Activated CD4-positive, CD25-positive, alpha-beta regulatory T cell (primary cell): ENCODE measurements at places on chromosomes 2 and 18.

DNA sequence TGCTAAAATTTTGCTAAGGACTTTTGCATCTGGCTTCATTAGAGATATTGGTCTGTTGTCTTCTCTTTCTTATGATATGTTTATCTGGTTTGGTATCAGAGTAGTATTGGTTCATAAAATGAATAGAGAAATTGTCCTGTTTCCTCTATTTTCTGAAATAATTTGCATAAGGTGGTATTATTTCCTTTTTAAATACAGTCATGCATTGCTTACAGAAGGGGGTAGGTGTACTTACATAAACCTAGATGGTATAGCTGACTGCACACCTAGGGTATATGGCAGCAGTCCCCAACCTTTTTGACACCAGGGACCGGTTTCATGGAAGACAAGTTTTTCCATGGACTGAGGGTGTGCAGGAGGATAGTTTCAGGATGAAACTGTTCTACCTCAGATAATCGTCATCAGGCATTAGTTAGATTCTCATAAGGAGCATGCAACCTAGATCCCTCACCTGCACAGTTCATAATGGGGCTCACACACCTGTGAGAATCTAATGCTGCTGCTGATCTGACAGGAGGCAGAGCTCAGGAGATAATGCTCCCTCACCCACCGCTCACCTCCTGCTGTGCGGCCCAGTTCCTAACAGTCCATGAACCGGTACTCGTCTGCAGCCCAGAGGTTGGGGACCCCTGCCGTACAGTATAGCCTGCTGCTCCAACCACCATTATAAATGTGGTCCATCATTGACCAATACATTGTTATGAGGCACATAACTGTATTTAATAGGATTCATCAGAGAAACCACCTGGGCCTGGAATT is 189.2 kb downstream of the FAM210A start:
- DNase-seq = no peak

DNA sequence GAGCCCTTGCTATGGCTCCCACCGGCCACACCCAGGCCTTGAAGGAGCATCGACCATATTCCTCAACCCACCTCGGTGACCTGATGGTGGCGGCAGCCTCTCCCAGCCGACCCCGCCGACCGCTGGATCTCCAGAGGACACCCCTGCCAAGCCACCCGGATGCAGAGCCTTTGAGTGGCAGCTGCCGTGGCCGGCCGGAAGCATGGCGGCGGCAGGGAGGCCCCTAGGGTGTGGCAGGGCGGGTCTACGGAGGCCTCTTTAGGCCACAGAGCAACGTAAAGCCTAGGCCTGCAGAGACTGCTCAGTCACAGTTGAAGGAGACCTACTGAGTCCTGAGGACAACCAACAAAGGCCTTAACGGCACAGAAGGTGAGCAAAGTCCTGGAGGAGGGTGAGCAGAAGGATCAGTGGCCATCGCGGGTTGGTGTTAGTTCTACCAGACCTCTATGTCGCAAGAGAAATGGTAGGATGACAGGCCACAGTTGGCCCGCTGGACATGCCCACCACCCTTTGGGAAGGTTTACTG is 50.4 kb upstream of the TMEM247 start:
- DNase-seq = no peak

DNA sequence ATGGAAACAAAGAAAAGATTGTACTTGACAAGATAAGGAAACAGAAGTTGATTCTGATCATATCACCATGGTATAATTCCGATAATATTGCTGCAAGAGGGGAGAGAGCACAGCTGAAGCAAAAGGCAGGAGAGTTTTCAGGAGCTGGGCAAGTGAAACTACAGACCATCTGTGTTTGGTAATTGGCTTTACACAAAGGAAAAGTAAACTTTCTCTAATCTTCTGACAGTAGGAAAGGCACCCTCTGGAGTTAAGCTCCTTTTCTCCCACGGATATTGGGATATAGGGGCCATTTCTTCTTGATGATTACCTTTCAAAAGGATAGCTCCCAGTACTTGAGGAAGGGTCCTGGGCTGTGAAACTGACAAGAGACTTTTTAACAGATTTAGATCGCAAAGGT is 29.9 kb upstream of the REG3A start:
- DNase-seq = no peak

- DNase-seq = no peak
Measured at GRCh38 chr2:46654801-46655200, 175.4 kb downstream of the TMEM247 start.

DNA sequence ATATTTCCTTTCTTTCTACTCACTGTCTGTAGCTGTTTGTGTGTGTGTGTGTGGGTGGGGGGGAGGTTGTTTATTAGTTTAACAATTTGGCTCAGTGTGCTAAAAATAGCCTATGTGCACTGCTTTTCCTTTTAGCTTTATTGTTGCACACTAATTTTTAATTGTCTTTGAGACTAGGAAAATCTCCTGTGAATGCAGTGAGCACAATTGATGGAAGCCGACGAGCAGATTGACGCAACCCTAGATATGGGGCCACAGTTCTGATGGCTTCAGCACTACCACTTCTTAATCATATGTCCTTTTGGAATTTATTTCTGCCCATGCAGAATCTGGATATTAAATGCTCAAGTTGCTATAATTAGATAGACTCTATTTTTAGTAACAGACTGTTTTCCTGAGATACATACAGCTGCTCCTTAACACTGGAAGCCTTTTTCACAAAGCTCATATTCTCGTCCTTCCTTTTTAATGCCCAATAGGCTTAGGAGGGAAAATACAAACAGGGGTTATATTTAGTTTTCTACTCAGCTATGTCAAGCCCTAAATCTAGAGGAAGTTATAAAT is 109.1 kb downstream of the IRS1 start:
- no peak for DNase-seq

DNA sequence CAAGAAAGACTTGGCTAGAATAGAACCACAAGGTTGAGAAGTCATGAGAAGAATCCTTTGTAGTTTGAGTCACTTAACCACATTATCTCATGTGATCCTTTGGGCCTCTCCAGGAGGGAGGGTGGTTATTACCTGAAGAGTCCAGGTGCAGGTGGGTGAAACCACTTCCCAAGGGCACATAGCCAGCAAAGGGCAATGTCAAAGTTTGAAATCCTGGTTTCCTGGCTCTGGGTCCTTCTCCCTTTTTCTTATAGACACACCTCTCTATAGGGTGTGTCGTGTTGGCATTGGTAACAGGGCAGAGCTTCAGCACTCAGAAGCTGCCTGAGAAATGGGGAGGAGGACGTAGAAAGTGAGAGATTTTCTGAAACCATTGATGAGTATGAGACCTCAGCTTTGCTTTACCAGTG is 137.9 kb downstream of the MGAT5 start:
- no peak for DNase-seq

DNA sequence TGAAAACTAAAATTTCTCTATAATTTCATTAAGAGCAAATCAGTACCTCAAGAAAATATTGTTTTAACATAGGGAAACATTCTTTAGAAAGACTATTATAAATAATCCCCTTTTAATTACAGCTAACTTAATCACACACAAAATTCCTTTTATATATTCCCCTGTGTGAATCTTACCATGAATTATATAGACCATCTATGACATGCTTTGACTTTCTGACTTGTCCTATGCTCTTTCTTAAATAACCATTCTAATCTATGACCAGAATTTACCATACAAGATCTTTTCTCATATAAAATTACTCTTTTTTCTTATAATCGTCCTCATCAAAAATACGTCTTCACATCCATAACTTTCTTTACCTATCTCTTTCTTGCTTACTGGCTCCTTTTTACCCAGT is 824.2 kb upstream of the FAM98A start:
- DNase-seq = no peak

GRCh38 chr2:227029426-227030105 is 134.4 kb downstream of the COL4A4 start:
- no peak for DNase-seq

- no peak for DNase-seq
Measured at GRCh38 chr2:144730711-144731110, 210.8 kb upstream of the ZEB2 start.

- DNase-seq = no peak
Measured at GRCh38 chr2:48589170-48589767, 28.4 kb upstream of the GTF2A1L start.

DNA sequence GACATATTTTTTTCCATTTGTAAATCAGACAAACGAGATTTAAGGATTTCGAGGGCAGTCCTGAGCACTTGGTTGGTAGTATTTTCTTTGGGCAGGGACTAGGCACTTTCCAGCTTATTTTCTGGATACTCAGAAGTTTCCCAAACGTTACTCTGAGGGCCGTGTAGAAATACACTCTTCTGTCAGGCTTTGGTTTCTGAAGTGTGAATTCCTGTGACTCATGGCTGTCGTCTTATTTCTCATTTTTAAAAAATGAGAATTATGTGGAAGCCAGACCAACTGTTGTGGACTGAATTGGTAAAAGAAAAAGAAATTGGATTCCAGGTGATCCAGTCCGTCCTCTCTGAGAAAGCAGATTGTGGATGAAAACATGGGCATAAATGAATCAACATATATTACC is 658.6 kb upstream of the FANCL start:
- no peak for DNase-seq

DNA sequence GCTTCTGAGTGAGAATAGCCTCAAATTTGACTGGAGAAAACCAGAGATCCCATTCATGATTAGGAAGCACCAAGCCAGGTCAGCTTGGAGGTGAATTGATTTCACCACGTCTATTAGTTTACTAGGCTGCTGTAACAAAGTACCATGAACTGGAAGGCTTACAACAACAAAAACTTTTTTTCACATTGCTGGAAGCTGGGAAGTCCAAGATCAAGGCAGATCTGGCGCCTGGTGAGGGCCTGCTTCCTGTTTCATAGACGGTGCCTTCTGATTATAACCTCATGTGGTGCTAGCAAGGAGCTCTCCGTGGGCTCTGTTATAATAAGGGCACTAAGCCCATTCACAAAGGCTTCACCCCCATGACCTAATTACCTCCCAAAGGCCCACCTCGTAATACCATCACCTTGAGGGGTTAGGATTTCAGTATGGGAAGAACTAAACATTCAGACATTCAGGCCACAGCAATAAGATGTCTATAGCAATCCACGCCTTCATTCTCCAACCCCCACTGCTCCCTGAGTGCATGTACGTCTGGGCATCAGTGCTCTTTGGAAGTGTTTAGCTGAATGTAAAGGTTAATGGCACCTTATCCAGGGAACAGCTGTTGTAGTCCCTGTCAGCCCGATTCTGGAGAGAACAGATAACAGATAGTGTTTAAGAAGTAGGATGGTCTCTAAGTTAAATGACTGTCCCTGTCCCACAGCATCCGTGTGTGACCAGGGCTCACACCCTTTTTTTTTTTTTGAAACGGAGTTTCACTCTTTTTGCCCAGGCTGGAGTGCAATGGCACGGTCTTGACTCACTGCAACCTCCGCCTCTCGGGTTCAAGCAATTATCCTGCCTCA is 89.2 kb downstream of the SOCS6 start:
- no peak for DNase-seq

DNA sequence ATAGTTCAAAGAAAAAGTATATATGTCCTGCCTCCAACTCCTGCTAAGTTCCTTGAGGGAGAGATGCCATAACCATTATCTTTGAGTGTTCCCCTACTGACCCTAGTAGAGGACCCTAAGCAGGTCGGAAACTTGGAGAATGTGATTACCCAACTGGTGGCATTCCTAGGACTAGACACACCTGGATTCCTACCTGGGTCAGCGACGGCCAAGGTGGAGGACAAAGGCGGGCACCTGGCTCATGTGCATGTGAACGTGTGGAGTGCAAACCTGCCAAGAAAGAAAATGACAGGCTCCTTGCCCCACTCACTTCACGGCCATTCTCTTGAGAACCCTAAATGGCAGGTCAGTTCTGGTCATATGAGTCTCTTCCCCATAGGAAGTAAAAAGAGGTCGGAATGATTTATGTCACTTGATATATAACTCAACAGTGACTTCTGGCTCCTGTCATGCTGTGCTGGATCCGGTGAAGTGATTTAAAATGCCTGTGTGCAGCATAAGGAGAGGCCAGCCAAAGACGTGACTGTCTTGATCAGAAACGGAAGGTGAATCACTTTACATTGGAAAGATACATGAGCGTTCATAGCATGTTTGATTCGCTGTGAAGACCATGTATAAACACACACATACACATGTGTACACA is 371.6 kb downstream of the EIPR1 start:
- no peak for DNase-seq

GRCh38 chr2:42214669-42215068 is 45.5 kb downstream of the EML4 start:
- DNase-seq = no peak

- no peak for DNase-seq
Measured at GRCh38 chr2:223781560-223781959, 55.8 kb downstream of the AP1S3 start.

GRCh38 chr2:215403441-215404347 is 32.2 kb downstream of the FN1 start:
- DNase-seq = no peak

GRCh38 chr18:8771930-8772329 is 66.6 kb downstream of the MTCL1 start:
- no peak for DNase-seq

- no peak for DNase-seq
Measured at GRCh38 chr2:230124235-230124634, 55.5 kb upstream of the SLC16A14 start.

DNA sequence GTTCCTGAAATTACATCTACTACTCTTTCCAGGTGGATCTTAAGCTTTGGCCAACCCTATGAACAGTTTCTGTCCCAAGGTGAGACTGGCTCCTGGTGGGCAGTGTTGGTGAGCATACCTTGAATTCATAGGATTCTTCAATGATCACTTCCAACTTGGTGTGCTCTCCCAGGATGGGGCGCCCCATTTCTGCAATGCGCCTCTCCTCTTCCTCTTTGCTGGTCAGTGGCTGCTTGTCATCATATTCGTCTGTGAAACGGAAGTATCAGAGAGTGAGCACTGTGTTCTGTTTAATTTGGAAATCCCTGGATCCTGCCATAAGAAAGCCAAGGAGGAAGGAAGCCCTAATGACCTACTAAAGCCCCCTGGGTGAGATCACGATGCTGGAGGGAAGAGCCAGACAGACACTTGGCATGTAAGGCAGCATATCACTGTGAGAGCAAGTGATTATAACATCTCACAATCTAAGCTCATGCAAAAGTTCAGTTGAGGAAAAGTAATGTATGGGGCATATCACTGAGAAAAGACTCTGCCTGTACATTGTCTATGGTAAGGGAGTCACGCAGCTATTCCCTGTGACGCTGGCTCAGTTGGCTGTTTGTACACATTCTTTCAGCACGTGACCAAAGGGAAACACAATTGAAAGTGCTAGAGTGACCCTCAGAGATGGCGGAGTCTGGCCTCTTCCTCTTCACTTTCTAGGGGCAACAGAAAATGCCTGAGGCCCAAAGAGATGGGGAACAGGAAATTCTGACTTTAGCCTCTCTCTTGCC is 287.0 kb downstream of the SLC8A1 start:
- DNase-seq = no peak

GRCh38 chr2:36387258-36387916 is 31.8 kb downstream of the CRIM1 start:
- no peak for DNase-seq

- no peak for DNase-seq
Measured at GRCh38 chr2:12057436-12058166, 311.2 kb downstream of the LPIN1 start.

- DNase-seq = no peak
Measured at GRCh38 chr18:29041976-29042375, 865.0 kb upstream of the CDH2 start.

GRCh38 chr2:240739797-240740196 is 48.1 kb downstream of the AQP12A start:
- no peak for DNase-seq
